ENCODE measurements at places on chromosomes 16 and 17.
A peak's percentile ranks its signal among the peaks of the same experiment; 100 is the strongest.

- DNase-seq = no peak
Measured at GRCh38 chr17:13596241-13596923, 5.3 kb downstream of the HS3ST3A1 start.

GRCh38 chr16:56513972-56514371 lies 5.9 kb downstream of the BBS2 start:
- DNase-seq = peak; percentile 47

- DNase-seq = no peak
Measured at GRCh38 chr17:36727052-36727451, 125.7 kb downstream of the MRM1 start.

DNA sequence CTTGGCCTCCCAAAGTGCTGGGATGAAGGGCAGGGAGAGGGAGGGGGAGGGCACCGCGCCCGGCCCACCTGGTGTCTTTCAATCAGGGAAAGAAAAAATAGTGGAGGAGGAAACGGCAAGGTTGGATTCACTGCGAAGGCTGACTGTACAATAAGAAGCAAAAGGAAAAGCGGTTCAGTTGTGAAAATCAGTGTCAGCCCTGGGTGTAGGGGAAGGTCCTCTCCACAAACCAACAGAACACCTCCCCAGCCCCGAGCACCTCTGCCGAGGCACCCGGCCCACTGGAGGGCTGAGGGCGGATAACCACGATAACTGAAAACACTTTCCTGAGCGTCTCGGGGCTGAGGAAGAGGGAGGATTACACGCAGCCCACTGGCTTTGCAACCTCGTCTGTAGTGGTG lies 1.4 kb upstream of the SPG7 start:
- DNase-seq = no peak

DNA sequence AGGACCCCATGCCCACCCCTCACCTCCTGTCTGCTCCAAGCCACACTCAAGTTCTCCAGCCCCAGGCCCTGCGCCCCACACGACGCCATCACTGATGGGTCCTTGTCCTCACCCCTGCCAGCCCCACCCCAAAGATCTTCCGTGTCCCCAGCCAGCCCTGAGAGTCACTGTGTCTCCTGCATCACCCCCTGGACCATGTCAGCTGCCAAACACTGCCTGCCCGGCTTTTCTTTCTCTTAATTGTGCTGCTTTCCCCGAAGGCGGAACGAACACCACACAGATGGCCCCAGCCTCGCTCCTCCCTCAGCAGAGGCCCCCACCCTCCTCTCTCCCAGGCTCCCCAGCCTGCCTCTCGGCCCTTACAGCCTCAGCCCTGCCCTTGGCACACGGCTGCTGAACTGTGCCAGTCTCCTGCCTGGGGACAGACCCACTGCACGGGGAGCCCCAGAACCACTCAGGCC lies 4.8 kb upstream of the GAA start:
- peak; percentile 34 for DNase-seq

GRCh38 chr17:14308965-14309879 lies 8.3 kb downstream of the HS3ST3B1 start:
- DNase-seq = no peak

DNA sequence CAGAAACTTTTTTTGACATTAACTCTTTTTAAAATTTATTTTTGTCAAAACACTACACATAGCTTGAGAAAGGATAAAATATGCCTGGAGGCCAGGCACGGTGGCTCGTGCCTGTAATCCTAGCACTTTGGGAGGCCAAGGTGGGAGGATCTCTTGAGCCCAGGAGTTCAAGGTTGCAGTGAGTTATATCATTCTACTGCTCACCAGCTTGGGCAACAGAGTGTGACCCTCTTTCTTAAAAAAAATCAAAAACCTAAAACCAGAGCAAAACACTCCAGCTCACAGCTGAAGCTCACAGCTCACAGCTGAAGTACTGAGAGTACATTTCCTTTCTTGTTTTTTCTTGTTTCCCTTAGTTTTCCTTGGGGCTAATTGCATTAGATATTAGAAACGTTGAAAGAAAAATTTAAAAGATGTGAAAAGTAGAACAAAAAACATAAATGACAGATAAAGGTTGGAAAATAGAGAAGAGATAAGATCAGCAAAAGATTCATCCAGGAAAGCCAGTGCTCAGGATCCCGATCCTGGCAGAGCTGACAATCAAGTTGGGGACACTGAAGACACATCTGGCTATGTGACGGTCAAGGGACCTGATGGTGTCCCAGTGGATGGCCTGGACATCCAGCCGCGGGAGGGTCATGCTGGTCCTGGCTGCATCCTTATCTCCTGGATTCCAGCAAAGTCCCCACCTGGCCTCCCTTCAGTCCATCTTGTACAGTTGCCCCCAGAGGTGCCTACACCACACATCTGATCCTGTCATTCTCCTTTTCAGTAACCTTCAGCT lies 9.8 kb downstream of the CHST6 start:
- no peak for DNase-seq

GRCh38 chr16:1040346-1040745 lies 32.2 kb upstream of the SSTR5 start:
- DNase-seq = no peak

DNA sequence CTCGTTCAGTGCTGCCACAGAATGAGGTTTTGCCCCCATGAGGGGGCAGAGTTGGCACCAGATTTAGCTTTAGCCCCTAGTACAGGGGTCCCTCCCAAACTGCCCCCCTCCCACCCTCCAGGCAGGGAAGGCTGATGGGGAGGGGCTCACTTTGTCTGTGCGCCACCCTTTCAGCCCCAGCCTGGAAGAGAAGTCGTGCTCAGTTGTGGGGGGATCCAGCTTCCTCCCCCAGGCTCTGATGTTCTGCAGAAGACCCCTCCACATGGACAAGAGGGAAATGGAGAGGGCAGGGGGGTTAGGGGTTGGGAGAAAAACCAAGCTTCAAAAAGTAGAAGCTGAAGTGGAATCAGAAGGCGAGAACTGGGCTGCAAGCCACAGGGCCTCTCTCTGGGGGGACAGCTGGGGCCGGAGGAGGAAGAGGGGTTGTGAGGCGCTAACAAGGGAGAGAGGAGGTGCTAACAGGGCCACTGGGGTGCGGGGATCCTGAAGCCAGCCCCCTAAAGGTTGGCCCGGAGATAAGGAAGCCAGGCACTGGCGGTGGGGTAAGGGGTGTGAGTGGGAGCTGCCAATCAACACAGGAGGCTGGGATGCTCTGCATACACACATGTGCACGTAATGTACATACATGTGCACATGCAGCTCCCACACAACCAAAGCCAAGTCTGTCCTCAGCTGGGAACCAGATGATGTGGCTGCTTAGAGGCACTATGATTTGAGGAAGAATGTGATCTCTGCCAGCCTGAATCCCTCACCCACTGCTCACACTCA lies 7.0 kb upstream of the TMEM92 start:
- DNase-seq = no peak

GRCh38 chr16:86365513-86366273 lies 144.6 kb upstream of the FOXF1 start:
- DNase-seq = no peak

DNA sequence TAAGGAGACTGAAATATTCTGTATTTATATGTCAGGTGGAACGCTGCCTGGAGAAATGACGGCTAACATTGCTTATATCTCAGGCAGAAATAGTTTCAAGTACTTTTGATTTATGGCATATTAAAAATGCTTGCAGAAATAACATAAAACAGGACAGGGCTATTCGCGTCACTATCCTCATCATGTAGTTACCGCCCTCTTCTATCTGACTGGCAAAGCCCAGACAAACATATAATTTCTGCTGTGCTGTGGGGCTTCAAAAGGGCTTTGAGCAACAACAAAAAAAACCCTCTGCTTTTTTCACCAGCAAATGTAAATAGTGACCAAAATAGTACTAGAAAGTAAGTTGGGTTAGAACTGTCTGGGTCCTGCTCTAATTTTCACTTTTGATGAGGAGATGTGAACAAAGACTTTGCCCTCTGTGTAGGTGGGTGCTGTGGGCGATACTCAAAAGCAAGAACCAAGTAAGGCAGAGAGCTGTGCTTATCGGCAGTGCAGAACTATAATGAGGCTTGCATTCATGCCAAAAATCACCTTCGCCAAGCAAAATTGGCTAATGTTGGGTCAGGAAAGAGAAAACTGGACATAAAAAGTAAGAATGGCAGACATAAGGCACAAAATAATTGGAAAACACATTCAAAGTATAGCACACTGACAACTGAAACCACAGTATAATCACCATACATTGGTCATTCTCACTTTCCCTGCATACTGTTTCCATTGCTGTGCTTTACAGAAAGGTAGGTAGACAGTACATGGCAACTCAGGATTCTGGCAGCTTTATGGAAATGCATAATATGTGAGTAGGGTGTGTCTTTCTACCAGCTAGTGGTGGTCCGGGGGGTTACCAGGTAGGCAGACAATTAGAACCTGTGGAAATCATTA lies 151.2 kb upstream of the AXIN2 start:
- DNase-seq = no peak

DNA sequence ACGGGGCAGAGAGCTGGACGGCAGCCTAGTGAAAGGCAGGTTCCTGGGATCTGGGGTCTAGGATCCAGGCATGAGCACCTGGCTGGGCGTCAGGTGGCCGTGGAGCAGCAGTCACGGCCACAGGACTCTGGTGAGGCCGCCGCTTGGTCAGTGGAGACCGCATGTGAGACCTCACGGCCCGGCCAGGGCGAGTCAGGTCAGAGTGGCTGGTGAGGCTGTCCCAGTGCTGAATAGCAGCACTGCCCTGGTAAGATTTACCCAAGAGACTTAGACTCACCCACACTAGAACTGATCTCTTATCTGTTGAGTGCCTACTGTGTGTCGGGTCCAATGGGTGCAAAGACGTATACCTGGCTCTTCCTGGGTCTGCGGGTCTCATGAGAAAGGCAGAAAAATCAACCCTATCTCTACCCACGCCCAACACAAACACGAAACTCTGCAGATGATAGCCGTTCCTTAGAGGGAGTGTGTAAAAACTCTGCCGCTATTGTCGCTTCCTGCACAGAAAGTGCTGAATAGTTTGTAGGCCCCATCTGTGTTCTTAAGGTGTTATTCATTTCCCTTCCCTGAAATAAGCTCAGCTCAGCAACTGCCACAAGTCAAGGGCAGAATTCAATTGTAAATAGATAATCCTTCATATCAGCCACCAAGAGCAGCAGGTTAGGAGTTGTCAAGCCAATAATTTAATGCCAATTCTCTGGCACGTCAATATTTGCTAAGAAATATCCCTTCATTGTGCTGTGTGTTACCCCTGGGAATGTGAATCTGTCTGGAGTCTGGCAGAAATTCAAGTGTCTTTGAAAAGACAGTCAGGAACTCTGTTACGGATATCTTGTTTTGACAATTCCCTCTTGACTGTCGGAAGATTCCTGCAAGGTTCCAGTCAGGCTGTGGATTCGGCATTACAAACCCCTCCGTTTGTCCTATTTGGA lies 240.0 kb downstream of the NTN1 start:
- DNase-seq = no peak

DNA sequence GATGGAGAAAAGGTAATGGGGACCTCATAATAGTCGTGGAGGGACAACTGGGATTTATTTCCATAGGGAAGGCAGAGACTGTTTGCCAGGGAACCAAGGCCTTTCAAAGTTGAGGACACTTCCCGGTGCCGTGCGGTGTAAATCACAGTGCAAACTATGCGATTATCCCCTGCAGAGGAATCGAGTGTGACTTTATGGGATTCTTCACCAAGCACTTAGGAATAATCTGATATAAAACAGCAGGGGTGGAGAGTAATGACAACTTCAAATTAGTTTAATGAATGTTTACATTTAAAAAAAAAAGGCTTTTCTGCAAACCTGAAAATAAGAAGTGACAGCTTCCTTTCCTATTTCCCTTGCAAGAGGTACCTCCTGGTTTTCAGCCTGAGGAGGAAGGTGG lies 538.2 kb downstream of the MAF start:
- DNase-seq = no peak

DNA sequence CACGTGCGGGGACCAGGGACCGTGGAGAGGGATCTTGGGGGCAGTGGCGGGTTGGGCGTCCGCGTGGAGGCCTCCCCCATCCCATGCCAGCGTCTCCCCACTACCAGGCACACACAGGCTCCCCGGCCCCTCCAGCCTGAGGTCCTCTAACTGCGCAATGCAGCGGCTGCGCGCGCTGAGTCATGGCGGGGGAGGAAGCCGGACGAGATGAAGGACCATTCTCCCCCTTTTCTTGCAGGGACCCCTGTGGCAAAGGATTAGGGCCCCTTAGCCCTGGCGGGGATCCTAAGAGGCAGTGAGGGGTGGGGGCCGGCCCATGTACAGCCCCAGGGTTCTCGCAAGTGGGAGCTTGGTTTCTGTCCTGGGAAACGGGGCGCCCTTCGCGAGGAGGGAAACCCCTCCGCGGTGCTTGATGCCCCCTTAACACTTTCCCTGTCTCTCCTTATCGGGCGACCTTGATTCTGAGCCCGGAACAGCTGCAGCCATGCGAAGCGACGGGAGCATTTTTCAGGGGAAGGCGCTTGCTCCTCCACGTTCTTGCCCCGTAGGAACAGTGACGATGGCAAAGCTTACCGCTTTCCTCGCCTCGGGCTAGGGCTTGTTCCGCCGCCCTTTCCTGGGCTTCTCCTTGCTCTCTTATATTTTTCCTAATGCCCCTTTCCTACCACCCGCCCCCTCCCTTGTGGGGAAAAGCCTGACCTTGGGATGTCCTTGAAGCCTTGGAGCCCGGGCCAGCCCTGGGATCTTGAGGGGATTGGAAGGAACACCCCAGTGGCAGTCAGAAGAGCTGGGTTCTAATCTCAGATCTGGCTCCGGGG lies 592 bp downstream of the ALDOA start:
- DNase-seq = no peak

- no peak for DNase-seq
Measured at GRCh38 chr16:77895962-77896361, 107.6 kb downstream of the VAT1L start.

DNA sequence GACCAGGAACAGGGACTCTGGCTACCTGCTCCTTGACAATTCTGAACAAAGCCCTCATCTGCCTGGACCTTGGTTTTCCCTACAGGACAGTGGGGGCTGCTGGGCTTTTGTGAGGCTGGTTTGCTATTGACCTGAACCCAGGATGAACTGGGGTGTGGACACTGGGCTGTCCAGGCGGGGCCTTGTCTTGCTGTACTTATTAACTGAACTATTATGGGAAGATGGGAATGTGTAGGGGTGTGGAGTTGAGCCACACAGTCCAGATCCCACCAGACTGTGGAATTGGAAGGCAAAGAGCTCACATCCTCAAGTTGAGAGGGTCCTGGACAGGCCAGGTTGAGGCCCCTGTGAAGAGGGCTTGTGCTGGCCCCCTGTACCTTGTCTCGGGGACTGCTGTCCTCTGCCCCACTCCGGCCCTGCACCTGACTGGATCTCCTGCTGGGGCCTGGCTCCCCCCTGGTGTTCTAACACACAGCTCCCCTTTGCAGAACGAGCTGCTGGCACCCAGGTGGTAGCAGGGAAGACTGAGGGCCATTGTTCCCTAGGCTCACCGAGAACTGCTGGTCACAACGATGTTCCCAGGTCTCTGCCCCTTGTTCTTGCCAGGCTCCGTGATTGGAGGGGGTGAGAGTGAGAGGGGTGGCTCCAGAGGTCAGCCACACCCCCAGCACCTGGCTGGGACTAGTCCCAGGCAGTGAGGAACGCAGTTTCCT lies 51.8 kb upstream of the CDC42EP4 start:
- no peak for DNase-seq

DNA sequence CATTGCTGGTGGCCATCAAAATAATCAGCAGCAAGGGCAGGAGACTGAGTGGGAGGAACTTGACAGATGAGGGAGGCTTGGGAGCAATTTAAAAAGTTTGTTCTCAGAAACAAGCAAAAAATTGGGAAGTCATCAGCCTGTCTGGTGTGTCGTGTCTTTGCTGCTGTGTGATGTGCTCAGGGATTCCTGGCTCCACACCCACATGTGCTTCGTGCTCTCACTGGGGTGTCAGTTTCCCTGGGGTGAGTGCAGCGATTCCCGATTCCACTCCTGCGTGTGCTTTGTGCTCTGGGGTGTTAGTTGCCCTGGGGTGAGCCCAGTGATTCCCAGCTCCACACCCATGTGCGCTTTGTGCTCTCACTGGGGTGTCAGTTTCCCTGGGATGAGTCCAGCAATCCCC lies 228.1 kb downstream of the SNX29 start:
- DNase-seq = no peak

All from NCI-H1694 (cell line).